ENCODE measurements at places on chromosomes 5 and 9.

GRCh38 chr5:21263361-21263760 lies 1275.4 kb upstream of the CDH18 start:
- DNase-seq: no peak

DNA sequence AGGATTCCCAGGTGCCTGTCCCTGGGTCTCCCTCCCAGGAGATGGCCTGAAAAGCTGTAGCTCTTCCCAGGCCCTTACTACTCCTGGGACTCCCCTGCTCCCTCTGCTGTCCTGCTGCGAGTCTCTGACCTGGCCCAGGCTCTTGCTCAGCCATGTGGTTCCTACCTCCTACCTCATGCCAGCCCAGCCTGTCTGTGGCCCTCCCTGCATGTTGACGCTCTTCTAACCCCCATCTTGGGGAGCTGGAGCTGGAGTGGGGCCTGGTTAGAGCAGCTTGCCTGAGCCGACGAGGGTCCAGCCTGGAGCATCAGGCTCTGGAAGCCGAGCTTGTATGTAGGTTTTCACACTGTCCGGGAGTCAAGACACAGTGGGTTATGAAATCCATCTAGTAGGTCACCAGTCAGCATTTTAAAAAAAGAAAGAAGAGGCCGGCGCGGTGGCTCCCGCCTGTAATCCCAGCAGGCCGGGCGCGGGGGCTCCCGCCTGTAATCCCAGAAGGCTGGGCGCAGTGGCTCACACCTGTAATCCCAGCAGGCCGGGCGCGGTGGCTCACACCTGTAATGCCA lies 244.4 kb downstream of the FANCC start:
- no peak for DNase-seq

DNA sequence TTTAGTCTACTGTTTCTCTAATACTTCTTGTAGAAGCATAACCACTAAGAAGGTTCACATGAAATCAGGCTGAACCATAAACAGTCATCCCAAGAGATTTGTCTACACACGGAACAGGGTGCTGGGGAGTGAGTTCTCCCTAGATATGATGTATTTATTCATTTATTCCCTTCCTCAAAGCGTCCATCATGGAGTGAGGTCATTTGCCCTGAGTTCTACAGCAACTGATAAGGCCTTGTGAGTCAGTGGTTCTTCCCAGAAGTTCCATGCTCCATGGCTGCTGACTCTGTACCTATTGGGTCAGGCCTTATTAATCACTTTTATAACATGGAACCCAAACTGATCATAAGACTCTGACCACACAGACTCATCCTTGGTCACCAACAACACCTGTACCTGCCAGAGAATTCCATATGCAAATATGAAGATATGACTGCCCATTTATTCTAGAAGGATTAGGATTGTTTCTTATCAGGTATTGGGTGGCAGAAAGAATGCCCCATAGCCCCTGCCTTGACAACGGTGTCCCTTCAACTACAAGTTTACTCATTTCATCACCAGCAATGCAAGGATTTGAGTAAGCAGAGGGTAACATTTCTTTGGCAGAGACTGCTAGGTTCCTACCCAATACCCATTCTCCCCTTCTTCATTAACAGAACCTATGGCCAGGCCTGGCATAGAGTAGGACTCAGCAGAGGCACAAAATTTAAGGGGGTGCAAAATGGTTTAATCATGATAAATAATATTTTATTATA lies 118.1 kb downstream of the LHFPL2 start:
- no peak for DNase-seq

DNA sequence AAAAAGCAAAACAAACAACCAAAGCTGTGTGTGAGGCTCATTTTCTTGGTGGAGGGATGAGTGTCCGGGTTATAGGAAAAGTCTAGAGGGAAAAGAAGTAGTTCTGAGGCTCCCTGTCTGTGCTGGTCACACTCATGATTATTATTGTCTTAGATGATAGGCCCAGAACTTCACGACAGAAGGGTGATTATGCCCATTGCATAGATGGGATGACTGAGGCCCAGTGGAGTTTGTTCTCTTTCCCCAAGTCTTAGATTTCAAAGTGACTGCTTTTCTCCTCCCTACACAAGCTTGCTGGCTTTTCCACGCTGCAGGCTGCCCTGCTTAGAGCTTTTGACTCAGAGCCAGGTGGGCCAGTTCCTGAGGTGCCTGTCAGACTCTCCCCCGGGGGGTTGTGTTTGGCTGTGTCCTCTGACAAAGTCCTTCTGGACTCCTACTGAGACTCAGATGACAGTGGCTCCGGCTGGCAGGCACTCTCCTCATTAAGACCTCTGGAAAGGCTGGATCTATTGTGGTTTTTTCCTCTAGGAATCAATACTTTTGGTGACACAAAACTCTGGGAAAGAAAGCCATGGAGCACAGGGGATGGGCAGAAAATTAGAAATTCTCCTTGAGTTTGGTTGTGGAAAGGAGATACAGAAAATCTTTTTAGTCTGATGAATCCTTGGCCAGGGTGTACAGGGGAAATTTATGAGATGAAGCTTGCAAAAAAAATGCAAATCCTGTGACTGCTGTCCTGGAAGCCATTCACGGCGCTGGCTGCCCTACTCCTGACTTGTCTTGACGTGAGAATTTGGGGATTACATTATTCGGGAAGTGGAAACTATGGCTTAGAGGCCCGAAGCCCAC lies 120.9 kb downstream of the NSG2 start:
- DNase-seq: no peak

DNA sequence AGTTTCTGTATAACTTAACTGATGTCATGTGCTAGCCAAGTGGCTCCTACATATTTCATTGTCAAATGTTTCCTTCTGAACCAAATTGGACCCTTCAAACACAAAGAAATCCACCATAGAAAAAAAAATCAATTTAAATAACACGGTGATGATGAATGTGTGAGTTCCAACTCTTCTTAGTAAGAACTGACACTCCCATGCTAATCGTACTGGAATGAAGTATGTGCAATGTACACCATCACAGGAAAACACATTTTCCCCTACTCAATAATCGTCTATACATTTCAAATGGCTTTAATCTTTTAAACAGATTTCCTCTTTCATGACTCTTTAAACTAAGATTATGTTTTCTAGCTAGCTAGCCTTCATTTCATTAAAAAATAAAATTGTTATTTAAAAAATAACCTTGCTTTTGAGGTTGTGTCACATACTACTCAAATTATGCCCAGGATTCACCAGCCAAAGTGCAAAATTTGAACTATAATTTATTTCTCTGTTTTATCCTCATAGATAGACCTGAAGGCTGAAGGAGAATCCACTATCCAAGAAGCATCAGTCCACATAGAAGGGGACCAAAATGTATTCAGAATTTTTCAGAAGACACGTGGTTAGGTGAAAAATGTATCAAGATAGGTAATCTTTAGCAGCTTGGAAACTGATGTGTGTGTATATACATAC lies 131.0 kb upstream of the ITGA1 start:
- DNase-seq: no peak

DNA sequence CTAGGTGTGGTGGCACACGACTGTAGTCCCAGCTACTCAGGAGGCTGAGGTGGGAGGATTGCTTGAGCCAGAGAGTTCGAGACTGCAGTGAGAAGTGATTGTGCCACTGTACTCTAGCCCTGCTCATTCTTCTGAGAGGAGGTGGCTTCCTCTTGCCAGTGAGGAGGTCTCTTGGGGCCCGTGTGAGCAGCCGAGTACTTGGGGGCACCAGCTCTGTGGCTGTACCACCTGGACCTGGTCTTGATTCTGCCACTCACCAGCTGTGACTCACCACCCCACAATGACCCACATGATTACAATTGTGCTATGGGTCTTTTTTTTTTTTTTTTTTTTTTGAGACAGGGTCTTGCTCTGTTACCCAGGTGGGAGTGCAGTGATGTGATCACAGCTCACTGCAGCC lies 18.0 kb upstream of the CRB2 start:
- no peak for DNase-seq

GRCh38 chr9:127679506-127679905 lies 27.3 kb upstream of the CFAP157 start:
- no peak for DNase-seq

DNA sequence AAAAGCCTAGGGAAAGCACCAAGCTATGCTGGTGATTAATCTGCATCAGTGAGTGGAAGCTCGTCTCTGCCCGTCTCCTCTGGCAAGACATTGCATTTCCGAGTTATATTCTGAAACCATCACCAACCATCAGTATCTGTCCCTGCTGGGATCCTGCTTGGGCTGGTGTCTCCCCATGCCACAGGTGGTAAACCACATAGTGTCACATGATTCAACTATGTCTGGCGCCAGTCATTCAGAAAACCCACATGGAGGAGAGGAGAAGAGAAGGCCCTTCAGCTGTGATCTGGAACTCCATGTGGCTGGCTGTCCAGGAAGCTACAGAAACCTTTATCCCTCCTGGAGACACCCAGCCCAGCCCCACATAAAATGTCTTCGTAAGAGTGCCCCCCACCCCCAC lies 4.8 kb downstream of the IL9 start:
- DNase-seq: peak; percentile 47

DNA sequence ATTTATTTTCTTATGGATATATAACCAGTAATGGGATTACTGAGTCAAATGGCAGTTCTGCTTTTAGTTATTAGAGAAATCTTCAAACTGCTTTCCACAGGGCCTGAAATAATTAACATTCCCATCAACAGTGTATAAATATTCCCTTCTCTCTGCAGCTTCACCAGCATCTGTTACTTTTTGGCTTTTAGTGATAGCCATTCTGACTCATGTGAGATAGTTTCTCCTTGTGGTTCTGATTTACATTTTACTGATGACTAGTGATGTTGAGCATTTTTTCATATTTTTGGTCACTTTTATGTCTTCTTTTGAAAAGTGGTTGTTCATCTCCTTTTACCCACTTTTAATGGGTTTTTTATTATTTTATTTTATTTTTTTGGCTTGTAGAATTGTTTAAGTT lies 1290.3 kb upstream of the CDH9 start:
- DNase-seq: no peak

DNA sequence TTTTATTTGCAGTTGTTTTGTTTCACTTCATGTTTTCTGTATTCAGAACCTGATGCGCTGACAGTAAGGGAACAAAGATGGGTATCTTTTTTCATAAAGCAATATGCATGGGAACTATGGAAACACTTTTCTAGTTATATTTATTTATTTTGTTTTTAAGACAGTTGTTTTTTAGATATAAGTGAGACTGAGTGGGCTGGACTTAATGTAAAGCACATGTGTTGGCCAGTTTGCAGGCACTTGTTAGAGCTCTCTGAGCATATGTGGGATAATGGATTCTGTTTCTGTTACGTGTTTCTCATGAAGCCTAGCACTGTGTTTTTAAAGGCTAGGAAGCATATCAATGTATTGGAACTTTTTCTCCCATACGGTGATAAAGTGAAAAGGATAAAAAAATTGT lies 164.1 kb downstream of the PRR16 start:
- DNase-seq: no peak

DNA sequence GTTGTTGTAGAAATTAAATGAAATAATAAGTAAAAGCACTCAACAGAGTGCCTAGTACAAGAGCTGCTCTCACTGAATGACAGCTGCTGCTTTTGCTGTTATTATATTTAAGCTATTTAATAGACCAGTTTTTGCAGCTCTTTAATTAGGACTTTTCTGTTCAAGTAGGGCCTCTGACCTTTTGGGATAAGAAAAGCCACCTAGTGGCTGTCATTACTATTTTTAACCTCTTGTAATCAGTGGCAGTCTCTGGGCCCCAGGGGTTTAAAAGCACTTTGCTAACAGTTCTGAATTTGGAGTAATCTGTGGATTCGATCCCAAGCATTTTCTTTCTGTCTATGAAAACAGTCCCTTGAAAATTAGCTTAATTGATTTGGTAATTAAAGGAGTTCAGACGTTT lies 121.1 kb downstream of the NUDT12 start:
- DNase-seq: no peak

DNA sequence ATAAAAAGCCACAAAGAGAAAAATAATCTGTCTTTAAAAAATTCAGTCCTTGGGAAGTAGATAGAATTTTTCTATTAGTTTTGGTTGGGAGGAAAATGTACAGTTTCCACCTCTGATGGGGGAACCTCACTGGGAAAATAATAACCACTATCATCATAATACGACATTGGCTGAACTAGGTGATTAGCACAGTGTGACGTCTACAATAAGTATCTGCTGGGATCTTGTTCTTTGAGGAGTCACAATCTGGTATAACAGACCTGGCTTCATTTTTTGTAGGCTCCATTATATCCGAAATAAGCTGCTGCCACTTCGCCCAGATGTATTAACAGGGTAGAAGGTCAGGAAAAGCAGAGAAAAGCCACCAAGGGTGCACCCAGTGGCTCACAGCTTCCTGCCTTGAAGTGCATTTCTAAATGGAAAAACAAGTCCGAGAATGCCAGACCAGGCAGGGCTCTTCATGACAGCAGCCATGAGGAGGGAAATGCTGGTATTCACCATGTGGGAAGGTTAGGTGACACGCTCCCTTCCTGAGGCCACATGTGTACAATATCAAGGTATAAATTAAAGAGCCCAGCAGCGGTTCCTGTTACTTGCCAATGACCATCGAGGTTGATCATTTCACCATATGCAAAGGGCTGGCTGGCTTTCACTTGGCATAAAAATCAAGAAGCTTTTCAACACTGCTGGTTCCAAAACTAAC lies 152.8 kb downstream of the PRELID2 start:
- DNase-seq: no peak

- no peak for DNase-seq
These were observed 6.1 kb upstream of the NRARP start for GRCh38 chr9:137308057-137308619.

- DNase-seq: no peak
These were observed 15.7 kb downstream of the KIAA1958 start for GRCh38 chr9:112502175-112502946.

- peak; percentile 36 for DNase-seq
These were observed 590 bp downstream of the RASGRF2 start for GRCh38 chr5:80960531-80961375.

- no peak for DNase-seq
These were observed 25.1 kb upstream of the LPCAT1 start for GRCh38 chr5:1548702-1549474.

- no peak for DNase-seq
These were observed 414.0 kb upstream of the ACTBL2 start for GRCh38 chr5:57896576-57896975.

- DNase-seq: no peak
These were observed 7.3 kb downstream of the GRK6 start for GRCh38 chr5:177433658-177434217.

- DNase-seq: no peak
These were observed 33.0 kb upstream of the ARHGAP26 start for GRCh38 chr5:142737179-142737578.

DNA sequence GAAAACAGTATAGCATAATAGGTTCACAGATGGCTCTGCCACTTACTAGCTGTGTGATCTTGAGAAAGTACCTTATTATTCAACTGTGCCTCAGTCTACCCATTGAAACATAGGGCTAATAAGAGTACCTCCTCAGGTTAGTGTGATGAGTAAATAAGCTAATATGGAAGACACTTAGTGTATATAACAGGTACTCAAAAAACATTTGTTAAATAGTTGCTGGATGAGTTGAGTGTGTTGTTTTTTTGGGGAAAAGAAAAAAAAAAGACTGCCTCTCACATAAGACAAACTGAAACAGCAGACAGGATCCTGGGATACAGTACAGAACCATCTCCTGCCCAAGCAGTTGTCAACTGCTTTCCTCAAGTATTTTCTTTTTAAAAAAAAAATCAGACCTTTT lies 5.2 kb downstream of the STOM start:
- DNase-seq: no peak

GRCh38 chr5:55338810-55339243 lies 31.0 kb downstream of the MTREX start:
- no peak for DNase-seq

Data from SW480 (cell line).